ENCODE measurements at places on chromosomes 13 and 19.

DNA sequence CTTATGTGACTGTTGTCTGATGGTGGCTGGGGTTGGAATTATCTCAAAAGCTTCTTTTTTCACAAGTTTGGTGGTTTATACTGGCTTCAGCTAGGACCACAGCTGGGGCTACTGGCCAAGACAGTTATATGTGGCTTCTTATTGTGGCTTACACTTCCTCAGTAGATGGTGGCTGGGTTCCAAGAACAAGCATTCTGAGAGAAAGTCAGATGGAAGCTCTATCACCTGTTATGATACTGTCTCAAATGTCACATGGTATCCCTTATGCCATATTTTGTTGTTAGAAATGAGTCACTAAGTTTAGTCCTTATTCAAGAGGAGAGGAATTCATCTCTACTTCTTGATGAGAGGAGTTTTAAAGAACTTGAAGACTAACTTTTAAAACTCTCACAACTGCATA, 41.6 kb downstream of the NDFIP2 start:
- DNase-seq, result peak; percentile 6

- no peak for DNase-seq
Measured at GRCh38 chr13:90120026-90120425, 1227.5 kb upstream of the MIR17HG start.

DNA sequence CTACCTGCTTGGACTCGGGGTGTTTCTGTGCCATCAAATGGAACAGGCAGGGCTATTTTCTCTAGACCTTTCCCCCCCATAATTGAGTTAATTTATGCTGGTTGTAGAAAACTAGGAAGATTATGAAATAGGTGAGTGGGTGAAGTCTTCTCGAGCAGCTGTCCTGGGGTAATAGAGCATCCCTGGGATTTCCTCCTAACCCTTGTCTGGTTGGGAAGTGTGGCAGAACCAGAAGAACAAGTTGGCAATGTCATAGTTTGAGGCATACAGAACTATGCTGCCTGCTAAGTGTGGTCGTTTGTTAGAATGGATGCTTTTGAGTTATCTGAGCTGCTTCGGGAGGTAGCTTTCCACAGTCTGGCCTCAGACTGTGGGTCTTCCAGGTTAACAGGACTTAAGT, 3.7 kb downstream of the GATAD2A start:
- no peak for DNase-seq

DNA sequence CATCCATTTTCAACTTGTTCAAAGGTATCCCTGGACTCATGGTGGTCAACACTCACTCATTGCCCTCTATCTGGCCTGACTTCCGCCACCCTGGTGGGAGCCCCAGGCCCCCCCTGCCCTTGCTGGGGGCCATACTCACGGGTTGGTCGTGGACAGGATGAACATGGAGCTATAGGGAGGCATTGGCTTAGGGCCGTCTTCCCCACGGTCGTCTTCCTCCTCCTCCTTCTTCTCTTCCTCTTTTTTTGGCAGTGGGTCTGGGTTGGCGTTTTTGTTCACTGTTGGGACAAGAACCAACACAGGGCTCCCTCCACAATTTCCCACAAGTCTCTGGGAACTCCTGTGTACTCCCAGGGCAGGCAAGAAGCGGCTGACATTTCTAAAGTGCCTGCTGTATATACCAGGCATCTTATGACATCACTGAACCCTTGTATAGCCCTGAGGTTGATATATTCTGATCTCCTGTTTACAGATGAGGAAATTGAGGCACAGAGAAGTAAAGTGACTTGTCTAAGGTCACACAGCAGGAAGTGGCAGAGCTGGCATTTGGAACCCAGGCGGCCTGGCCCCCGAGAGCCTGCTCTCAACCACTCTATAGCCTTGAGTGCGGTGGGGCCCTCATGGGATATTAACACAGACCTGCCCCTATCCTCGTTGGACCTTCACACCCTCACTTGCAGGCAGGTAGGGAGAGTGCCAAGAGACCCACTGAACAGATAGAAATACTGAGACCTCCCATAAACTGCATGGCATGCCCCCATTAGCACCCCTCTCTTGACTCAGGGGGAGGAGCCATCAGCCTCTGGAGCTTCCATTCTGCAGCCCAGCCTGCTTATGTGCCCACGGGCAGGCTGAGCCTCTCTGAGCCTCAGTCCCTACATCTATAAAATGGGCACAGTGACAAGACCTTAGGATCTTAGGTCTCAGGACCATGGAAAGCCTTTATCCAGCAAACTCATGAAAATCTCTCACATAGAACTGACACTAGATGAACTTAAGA, 135.0 kb downstream of the IER2 start:
- no peak for DNase-seq

DNA sequence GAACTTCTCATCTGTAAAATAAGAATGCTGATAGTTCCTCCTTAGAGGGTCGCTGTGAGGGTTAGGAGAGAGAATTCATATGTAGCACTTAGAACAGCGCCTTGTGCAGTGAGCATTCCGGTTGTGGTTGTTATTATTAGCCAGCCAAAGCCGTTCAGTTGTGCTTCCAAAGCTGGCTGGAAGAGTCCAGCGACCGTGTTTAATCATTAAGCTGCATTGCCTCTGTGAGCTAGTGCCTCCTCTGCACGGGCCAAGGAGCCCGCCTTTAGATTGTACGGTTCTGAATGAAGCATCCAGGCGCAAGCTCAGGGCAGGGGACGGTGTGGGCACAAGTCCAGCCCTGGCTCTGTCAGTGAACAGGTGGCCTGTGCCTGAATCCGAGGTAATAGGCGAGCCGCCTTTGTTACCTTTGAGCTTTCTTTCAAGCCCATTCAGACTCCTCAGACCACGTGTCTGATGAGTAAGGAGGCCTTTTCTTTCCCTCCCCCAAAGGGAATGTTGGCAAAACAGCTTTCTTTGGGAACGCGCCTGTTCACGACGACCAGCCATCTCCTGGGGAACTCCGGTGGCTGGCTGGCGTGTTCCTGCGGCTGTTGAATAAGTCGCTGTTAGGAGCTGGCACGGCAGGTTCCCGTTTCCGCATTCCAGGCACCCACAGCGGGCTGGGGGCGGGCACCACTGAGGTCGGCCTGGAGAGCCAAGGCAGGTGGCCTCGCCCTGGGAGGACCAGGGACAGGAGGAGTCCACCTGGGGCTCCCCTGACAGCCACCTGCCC, 25.1 kb downstream of the SIPA1L3 start:
- DNase-seq, result peak; percentile 80

- no peak for DNase-seq
Measured at GRCh38 chr13:105972306-105972721, 563.1 kb downstream of the EFNB2 start.

DNA sequence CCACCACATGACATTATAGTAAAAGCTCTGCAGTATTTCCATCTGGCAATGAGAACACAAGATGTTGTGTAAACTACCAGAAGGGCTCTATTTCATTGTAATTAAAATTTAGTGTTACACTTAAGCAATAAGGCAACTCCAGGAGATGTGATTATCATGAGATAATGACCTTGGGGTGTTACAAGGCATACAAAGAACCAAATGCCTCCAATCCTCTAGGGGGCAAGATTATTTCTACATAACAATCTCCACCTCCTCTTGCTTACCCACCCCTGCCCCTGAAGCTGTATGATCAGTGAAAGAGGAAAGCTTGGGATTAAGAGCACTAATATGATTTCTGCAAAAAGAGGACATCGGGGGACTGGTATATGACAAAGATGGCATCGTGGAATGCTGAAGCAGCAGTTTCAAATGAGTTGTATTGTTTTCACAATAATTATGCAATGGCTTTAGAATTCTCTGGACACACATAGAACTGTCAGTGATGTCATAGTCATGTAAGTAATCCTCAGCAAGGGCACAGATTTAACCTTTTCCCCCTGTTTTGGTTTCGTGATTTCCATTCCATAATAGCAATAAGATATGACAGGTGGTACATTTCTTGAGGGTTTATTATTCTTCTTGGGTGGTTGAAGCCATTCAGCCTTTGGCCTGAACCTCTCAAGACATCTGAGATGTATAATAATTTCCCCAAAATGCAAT, 295.3 kb downstream of the MZT1 start:
- DNase-seq, result peak; percentile 48

GRCh38 chr19:1144741-1145140, 29.3 kb downstream of the SBNO2 start:
- DNase-seq, result no peak

DNA sequence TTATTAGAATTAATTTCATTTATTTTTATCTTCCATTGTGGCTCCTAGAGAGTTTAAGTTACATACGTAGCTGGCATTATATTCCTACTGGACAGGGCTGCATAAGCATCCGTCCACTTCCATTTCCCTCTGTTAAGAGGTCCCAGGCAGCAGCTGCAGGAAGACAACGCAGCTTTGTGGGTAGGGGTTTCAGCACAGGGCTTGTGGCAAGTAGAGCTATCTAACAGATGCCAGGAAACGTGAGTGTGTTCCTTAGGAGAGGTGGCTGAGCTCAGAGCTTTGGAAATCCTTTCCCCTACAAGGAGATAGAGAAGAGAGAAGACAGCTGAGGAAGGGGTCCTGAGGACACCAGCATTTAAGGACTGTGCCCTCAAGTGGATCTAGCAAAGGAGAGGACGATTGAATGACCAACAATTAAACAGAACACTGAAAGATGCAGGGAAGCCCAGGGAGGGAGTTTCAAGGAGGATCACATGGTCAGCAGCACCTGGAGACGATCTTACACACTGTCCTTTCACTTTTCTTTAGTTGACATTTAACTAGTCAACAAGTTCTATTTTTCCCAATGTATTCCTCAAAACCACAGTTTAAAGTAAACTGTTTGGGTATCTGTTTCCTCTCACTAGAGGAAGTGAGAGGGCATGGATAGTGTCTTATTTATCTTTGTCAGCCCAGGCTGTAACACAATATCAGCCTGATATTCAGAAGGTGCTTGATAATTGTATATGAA, 2.3 kb upstream of the N4BP2L1 start:
- DNase-seq, result no peak

- no peak for DNase-seq
Measured at GRCh38 chr13:102825921-102826706, 19.7 kb upstream of the ERCC5 start.

GRCh38 chr19:8028951-8029491, 23.5 kb upstream of the CCL25 start:
- peak; percentile 73 for DNase-seq

Measured in NCI-H2171 treated with DMSO at 0.1 percent for 48 hours (cell line).